AG04449 (cell line): ENCODE measurements at places on chromosomes 16 and 17.

DNA sequence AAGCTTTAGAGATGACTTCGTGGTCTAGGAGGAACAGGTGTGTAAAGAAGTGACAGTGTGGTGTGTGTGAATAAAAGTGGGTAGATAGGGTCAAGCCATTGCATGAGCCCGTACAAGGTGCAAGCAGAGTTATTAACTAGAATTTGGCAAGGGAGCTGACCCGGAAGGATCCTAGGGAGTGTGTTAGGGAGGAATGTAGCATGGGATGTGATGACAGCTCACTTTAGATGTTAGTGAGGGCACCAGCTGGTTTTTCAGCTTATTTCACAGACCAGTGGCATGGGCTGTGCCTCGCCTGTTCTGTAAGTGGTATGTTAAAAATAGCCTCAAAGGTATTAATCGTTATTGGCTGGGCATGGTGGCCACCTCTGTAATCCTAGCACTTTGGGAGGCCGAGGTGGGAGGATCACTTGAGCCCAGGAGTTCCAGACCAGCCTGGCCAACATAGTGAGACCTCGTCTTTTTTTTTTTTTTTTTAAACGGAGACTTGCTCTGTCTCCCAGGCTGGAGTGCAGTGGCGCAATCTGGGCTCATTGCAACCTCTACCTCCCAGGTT lies 8.3 kb downstream of the ANKRD40CL start:
- DNase-seq, result no peak

GRCh38 chr16:23288726-23289512 lies 13.2 kb upstream of the SCNN1B start:
- DNase-seq, result no peak

DNA sequence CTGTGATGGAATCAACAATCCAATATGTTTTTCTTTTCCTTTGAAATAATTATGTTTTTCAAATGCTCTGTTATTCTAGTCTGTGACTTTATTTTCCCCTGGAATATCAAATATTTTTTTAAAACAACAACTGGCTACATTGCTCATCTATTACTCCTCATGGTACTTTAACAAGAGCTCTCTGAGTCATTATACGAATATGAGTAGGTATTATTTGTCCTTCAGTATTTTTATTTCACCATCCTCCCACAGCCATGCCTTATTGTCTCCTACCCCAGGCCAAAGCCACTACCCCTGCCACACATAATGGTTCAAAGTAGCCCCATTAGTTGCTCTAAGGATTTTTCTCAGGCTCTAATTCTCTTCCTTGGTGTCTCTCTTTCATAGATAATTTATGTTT lies 1572.3 kb downstream of the CDH8 start:
- DNase-seq, result no peak

- DNase-seq, result no peak
Observed at GRCh38 chr16:75092777-75093176, 23.8 kb downstream of the LDHD start.

DNA sequence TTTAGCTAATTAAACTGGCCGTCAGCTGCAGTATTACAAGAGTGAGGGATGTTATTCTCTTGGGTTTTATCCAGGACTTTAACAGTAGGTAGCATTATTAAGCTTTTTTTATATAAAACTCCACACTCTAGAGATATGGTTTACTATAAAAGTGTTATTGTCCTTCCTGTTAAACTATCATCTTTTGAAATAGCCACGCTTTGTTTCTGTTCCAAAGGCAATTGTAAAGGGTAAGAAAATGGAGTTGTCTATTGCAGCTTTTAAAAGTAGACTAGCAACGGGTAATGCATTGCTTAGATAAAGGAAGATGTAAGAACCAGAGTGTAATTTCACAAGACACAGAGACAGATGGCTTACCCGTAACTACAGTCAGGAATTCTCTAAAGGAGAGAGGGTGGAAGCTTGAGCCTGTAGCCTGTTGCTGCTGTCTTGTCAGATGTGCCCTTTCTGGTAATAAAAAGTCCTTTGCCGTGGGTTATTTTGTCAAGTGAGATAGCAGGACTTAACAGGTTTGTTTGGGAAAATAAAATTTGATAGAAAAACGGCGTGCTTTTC lies 56.4 kb downstream of the WWOX start:
- DNase-seq, result no peak

DNA sequence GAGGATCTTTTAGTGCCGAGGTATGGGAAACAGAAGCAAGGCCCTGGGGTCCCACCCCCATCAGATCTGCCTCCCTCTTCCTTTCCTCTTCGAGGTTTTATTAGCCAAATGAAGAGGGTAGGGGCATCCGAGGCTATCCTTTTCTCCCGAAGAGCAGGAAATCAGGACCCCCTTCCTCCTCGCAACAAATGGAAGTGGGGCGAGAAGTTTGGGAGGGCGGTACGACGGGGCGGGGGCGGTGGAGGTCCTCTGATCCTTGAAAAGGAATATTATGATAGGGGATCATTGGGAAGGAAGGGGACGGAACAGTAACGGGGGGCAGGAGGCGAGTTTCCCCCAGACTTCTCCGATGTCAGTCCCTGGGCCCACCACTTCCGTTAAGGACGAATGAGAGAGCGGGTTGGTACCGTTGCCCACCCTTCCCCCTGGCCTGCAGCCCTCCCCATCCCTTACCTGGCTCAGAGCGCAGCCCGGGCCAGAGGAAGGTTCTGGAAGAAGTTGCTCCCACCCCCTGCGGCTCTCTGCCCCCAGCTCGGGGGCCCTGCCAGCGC lies 309 bp downstream of the FOXJ1 start:
- DNase-seq, result no peak
